ENCODE measurements at places on chromosomes 3 and 15. TPM values are rescaled to one million over a fixed set of nuclear protein-coding genes. Genes with fewer than 3 reads are reported as not detected.

- no peak overlapping the region for H3K27ac ChIP-seq
- H3K27me3 ChIP-seq, result no peaks in the 10 kb centered on the region
- no peaks in the 10 kb centered on the region for H3K4me1 ChIP-seq
Measured at GRCh38 chr15:96349034-96349856, 18.7 kb downstream of the NR2F2 start.

The ZNF860 gene
- total RNA-seq, result 2.6 TPM

DNA sequence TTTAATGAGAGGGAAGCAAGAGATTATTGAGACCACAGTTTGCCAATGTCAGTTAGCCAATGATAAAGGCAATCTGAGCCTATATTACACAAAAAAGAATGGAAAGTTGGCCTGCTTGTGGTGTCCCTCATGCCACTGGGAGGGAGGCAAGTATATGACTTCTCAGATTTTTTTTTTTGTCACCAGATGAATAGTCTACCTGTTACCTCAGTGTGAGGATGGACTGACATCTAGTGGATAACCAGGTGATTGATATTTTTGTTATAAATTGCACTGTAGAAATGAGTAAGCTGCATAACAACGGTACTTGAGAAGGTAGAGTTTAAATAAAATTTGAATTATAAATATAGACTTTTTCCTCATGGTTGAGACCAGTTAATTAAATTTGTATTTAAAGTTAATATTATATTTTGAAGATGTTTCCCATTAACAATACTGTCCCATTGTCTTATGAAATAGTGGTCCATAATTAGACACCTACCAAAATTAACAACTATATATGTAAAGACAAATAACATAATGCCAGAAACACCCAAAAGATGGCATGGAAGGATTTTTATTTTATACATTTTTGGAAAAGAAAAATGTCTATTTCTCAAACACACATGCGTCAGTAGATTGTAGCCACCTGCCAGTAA lies 237.8 kb upstream of the GADL1 start:
- H3K27ac ChIP-seq, result no peak overlapping the region
- H3K4me3 ChIP-seq, result no peak overlapping the region
- no peaks in the 10 kb centered on the region for H3K4me1 ChIP-seq

The ACAP2 gene
- 71.0 TPM for total RNA-seq

DNA sequence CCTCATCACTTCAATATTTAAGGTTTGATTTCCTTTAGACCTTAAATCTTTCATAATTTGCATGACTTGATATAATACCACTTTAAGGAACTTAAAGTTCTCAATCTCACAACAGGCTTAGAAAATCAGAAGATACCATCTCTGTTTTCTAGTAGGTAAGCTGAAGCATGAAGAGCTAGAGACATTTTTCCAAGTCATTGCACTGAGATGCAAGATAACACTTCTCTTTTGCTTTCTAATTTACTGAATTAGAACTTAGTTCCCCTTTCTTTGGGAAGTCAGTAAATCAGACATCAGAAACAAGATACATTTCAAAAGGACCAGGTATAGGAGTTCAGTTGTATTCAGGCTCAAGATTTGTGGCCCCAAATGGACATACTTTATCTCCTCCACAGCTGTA lies 79.7 kb downstream of the DZIP3 start:
- no peak for DNase-seq
- no peaks in the 10 kb centered on the region for H3K4me1 ChIP-seq
- H3K27me3 ChIP-seq, result no peaks in the 10 kb centered on the region
- no peak overlapping the region for H3K27ac ChIP-seq
- H3K36me3 ChIP-seq, result no peaks in the 10 kb centered on the region

DNA sequence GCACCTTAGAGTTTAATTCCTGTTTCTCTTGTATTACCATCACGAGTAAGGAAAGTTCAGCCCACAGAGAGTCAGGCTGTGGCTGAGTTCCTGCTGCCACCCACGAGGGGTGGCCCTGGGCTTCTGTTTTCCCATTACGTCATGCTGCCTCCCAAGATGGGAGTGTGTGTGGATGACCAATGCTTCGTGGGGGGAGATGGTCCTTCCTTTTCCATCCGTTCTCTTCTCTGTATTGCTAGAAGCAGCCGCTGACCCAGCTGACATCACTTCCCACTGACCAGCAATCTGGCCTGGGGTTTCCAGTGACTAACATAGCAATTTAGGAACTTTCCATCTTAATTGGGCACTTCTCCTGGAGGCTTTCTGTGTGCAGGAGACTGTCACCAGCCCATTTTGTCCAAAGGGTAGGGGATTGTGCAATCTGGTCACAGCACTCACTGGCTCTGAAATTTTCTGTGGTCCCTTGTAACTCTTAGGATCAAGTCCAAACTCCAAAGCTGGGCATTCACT lies 9.3 kb downstream of the IRAK2 start:
- H3K4me3 ChIP-seq, result no peak overlapping the region
- peaks cover 14% of the 10 kb centered on the region for H3K36me3 ChIP-seq

GRCh38 chr15:69947394-69947793 lies 150.3 kb downstream of the TLE3 start:
- H3K36me3 ChIP-seq, result no peaks in the 10 kb centered on the region
- H3K4me3 ChIP-seq, result no peak overlapping the region
- 0 out of 2 replicates have a peak, but pooled peaks cover 6% of the 10 kb centered on the region for H3K4me1 ChIP-seq
- DNase-seq, result no peak
- 0 out of 2 replicates have a peak, but pooled peaks cover 3% of the 10 kb centered on the region for H3K27me3 ChIP-seq
- no peak overlapping the region for H3K27ac ChIP-seq
